ENCODE measurements at places on chromosomes 12 and 14.

GRCh38 chr12:24808651-24809050, 140.2 kb downstream of the BCAT1 start:
- DNase-seq: no peak

- DNase-seq: no peak
Observed at GRCh38 chr14:71487941-71488340, 444.3 kb upstream of the RGS6 start.

GRCh38 chr12:6375269-6376078, at the start of gene SCNN1A:
Gene SCNN1A, minus strand, starts transcription at chr12:6375563. Its CDS starts 780 bp downstream, at chr12:6374783.
- no peak for DNase-seq

GRCh38 chr12:82660541-82661325, 26.0 kb upstream of the TMTC2 start:
- DNase-seq: no peak

DNA sequence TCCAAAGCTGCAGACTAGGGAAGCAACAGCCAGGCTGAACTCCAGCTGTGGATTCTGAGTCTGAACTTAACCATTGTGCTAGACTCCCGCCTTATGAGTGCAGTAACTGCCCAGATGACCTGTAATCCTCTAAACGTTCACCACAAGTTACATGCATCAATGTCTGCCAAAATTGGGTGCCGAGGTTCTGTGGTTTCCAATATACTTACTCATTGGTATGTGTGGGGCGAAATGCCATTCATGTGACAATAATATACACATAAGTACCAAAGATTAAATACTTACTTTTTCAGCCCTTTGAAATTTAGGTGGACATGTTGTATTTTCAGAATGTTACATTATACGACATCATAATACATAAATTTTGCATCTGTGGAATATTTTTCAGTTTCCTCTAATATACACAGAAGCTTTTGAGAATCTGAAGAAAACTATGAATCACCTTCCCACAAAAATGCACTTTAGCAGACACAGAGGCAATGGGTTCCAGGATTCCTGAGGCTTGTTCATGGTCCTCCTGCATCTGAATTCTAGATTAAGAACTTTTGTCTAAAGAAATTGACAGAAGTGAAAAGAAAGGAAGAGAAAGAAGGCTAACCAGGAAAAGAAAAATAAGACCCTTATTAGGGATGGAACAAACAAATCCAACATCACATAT, 31.7 kb downstream of the GRIP1 start:
- no peak for DNase-seq
